ENCODE measurements at places on chromosomes 16 and 17.

DNA sequence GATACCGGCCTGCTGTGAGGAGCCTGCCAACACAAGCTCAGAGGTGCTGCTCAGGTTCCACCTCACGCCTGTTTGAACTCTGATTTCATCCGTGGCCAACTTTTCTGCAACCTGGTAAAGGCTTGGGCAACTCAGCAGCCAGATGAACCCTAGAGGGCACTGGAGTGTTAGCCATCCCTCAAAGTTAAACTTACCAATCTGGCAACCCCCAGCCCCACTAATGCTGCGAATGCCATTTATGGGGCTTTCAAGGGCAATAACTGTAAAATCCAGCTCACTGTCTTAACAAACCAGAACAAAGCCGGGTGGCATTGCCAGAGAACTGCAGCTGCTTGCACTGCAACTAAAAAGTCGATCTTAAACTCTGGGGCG, 105.5 kb downstream of the AXIN2 start:
- DNase-seq = peak; percentile 52

GRCh38 chr17:13557077-13557476, 44.7 kb downstream of the HS3ST3A1 start:
- no peak for DNase-seq

- no peak for DNase-seq
Measured at GRCh38 chr17:21285164-21286065, 904 bp downstream of the MAP2K3 start.

GRCh38 chr16:73369851-73370250, 321.9 kb upstream of the ZFHX3 start:
- DNase-seq = no peak

DNA sequence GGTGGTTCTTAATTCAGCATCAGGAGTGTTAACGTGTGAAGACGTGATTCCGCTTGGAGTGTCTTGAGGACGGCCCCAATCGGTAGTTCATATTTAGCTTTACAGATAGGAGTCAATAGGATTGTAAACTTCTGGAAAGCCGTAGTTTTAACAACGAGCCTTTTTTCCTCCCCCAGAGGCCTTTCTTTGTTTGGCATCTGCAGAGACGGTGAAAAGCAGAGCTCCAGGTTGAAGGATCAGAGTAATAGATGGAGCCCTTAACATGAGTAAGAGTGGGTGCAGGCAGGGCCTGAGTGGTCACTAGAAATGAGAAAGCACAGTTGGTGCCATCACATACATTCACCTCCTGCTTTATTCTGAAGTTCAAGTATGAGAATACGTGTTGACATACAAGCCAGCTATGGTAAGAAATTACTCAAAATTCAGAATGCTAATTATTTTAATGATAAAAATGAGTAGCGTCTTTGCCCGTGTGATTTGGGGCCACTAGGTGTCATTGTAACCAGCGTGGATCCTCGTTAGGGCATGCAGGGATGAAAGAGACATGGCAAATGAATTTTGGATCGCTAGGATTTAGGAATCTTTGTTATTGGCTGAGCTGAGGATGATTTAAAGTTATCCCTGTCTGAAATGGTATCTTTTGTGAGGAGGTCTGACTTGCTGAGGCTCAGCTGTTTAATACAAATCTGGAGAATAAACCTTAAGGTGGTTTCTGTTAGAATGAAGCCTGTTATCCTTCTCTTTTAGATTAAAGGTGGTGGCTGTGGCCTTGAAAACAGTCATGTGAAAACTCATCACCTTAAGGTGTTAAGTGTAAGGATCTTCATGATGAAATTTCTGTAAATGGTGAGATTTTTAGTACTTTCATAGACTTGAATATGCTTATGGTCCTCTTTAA, 18.6 kb downstream of the PRCD start:
- no peak for DNase-seq

Data from left kidney (tissue), 8 donors.